Left forelimb (tissue), 1 donor: ENCODE measurements at places on chromosomes 6 and 20.

DNA sequence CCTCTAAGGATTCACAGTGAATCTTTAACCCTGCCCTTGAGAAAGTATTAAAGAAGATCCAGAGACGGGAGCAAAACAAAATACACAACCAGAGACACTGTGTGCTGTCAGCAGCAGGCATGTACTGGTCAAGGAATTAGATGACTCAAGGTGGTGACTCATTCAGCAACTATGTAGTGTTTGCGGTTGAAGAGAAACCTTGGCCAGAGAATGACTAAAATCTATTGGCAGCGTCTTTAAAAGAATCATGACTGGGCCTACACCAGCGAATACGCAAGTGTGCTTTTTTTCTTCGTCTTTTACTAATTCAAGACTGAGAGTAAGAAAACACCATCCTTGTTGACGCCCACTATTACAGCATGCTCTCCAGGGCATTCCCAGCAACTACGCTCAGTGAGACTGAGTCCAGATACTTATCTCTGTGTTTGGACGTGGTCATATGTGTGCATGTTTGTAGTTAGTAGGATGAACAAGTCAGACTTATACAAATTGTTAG, 72.4 kb upstream of the BACH2 start:
- DNase-seq, result no peak

DNA sequence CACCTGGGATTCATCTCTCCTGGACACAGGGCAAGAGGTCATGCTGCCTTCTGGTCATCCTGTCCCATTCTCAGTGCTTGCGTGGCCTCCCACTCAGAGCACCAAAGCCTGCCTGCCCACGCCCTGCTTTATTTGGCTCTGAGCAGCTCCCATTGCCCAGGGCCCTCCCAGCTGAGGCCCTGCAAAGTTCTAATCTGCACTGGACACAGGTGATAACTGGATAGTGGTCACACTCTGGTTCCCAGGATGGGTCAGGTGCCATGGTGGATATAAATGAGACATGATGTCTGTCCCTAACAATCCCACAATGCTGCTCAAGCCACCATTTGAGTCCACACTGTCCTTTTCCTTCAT, 39.5 kb downstream of the CPXM1 start:
- no peak for DNase-seq

DNA sequence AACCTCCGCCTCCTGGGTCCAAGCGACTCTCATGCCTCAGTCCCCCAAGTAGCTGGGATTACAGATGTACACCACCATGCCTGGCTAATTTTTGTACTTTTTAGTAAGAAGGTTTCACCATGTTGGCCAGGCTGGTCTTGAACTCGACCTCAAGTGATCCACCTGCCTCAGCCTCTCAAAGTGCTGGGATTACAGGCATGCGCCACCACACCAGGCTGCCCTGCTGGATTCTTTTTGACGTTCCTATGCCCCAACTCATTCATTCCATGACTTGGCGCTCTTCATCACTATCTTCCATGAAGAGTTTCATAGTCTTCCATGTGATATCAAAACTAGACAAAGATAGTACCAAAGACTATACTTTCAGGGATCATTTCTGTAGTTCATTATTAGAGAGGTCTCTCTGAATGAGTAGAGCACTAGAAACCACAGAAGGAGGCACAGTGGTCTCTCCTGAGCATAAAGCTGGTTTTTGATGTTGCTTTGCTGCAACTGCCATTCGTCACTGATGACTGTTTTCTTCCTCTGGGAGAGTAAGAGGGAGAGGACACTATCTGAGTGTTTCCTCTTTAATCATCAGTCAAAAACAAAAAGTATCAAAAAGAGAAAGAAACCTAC, 23.5 kb downstream of the DNAAF9 start:
- DNase-seq, result no peak

- DNase-seq, result no peak
Measured at GRCh38 chr20:38747495-38748096, 664 bp upstream of the ACTR5 start.

- DNase-seq, result no peak
Measured at GRCh38 chr20:47063407-47063806, 168.8 kb downstream of the EYA2 start.

DNA sequence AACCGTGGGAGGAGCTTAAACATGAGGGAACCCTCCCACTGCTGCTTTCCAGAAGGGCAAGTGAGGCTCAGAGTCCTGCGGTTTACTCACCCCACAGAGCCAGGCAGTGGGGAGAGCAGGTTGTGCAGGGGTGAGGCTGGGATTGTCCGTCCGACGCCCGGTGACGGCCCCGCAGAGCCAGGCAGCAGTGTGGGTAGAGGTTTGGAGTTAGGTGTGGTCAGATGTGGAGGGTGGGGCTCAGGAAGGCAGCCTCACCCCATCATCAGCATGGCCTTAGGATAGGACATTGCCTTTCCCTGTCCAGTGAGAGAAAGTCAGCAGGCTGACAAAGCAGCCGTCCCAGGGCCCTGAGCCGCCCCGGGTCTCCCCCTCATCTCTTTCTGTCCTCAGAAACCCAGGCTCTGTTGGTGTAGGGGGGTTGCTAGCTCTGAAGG, 234.6 kb downstream of the DLL1 start:
- no peak for DNase-seq

- DNase-seq, result no peak
Measured at GRCh38 chr6:56314683-56315523, 67.5 kb upstream of the COL21A1 start.

- DNase-seq, result no peak
Measured at GRCh38 chr6:137487181-137487868, 6.9 kb downstream of the OLIG3 start.

DNA sequence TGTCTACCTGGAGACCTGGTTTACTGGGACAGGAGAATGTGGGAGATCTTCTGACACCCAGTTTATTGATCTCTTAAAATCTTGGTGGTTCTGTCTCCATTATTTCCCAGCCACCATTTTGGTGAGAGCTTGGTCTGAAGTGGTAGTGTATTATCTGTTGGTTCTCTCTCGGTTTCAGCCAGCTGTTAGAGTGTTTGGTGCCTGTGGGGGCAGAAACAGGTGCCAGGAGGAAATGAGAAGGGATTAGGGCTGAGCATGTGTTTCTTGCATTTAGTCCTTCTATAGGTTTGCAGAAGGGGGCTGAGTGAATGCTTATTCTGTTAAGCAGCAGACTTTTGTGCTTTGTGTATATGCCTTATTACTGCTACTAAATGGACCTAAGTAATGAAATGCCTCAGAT, 9.6 kb downstream of the JARID2 start:
- no peak for DNase-seq

DNA sequence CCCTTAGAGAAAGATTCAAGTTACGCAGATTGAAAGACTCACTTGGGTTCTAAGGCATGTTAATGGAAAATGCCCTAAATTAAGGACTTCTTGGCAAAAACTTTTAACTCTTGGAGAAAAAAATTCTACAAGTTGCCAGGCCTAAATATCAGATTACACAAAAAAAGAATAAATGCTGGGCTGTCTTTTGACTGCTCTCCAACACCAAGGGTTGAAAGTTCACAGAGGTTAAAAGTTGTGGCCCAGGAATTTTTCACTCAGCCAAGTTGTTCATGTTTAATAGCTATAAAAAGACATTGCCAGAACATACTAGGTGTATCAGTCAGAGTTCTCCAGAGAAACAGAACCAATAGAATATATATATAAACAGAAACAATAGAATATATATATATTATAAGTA, 268.4 kb upstream of the PRND start:
- no peak for DNase-seq

- peak; percentile 85 for DNase-seq
Measured at GRCh38 chr6:122789182-122790027, at the start of gene SMPDL3A. Gene SMPDL3A, plus strand, starts transcription at chr6:122789258. Its CDS starts 89 bp downstream, at chr6:122789347.

DNA sequence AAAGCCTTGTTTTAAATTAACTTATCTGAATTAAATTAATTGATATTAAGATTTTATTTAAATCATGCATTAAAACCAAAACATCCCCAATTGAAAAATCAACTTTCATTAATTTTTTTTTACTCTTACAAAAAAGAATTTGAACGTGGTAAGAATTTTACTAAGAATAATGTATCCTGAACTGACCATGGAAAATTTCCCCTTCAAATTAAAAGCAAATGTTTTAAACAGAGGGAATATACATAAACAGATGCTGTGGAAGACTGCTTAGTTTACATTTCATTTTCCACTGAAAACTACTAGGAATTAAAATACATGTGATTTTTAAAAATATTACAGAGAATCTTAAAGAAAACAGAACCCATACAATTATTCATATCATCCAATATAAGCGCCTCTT, 2.3 kb downstream of the RNF24 start:
- DNase-seq, result no peak

GRCh38 chr6:167778497-167779128, 48.1 kb upstream of the AFDN start:
- DNase-seq, result peak; percentile 55

DNA sequence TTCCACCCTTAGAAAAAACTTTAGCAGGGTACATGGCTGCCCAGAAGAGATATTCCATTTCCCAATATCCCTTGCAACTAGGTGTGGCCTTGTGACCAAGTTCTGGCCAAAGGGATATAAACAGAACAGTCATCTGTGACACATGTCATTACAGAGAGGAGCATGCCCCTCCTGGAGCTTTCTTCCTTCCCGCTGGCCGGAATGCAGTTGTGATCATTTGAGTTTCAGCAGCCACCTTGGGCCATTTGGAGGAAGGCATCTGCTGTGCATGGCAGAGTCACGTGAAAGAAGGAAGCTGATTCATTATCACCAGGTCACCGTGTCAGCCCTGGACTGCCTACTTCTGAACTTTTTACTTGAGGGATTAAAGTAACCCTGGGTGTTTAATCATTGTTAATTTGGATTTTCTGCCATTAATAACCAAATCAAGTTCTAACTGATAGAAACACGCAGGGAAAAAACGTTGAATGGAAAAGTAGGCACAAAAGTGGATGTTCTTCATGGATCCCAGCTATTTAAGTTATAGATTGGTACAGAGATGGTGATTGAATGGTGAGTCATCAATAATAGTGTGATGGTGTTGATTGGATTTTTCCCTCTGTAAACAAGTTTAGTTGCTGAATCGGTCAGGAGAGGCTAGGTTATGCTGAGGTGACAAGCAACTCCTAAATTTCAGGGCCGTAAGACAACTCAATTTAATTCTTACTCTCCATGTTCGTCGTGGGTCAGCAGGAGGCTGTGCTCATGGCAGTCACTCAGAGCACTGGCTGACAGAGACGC, 80.7 kb upstream of the CCDC167 start:
- DNase-seq, result no peak

DNA sequence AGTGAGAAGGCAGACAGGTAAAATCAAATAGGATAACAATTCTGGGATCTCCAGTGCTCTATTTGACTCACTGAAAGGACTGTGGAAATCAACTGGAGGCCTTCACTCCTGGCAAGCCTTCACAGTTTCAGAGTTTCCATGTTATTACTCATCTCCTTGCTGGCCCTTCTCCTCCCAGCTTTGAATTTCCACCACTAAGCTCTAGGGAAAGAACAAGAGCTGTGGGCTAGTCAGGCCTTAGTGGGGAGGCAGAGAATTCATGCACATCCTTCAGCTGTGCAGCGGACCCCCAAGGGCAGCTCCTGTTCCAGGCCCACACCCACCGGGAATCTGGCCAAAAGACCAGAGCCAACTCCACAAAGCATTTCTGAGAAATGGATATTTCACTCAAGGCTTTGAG, 26.0 kb downstream of the MYLIP start:
- peak; percentile 91 for DNase-seq

DNA sequence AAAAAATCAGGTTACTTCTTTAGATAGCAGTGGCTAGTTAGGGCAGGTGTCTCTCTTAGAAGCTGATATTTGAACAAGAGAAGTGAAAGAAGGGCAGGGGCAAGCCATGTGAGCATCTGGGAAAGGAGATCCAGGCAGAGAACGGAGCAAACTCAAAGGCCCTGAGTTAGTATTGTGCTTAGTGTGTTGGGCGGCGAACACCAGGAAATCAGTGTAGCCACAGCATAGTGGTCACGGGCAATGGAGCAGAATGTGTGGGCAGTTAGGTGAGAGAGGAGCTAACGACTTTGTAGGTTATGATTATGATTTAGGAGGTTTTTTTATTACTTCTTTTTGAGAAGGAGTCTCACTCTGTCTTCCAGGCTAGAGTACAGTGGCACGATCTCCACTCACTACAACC, 229.3 kb downstream of the TMEM242 start:
- no peak for DNase-seq

GRCh38 chr6:7180751-7181150, 73.0 kb downstream of the RREB1 start:
- no peak for DNase-seq

- no peak for DNase-seq
Measured at GRCh38 chr6:45880676-45881075, 135.0 kb downstream of the CLIC5 start.

DNA sequence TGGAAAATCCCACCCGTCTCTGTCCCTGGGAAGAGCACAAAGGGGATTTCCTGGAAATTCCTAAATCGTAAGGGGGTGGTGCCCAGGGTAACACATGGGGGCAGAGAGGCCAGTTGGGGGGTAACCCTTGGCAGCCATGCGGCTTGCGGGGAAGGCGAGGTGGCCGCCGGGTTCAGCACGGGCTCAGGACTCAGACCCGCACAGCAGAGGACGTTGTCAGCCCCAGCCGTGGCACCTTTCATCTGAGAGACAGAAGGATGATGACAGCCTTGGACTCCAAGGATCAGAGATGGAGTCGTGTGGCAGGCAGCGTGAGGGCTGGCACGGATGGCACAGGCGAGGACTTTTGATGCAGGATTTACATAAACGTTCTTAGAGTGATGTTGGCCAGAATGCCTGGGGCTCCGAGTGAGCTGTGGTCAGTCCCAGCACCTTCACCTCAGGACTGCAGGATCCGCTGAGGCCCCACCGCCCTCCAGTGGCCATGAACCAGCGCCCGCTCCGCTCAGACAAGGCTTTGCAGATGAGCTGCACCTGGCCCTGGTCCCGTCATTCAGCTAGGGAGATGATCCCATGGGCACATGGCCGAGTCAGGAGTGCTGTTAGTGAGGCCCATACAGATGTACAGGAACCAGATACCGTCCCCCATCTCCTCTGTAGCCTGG, 190.3 kb downstream of the TAF4 start:
- no peak for DNase-seq

- no peak for DNase-seq
Measured at GRCh38 chr6:158188591-158188990, 20.4 kb downstream of the GTF2H5 start.

DNA sequence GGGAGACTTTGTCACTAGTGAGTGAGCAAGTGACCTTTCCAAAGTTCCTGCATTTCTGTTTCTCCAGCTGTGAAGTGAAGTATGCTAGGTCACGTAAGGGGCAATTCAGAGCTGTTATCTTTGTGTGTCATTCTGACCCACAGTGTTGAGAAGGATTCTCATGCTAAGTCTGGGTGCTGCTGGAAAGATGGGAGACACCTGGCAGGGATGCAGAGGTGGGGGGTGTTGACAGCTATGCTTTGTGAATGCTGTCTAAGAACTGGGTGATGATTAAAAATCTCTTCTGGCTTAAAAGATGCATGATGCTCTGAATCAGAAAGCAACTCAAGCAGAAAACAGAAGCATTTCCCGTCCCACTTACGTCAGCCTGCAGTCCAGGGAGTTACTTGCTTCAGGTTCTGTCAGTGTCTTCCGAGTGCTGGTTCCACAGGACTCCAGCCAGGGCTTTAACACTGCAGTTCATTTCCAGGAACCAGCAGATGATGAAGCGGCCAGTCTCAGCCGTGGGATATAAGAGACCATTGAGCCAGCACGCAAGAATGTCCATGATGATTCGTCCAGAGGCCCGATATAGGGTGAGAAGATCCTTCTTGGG, 30.9 kb upstream of the ASXL1 start:
- no peak for DNase-seq

- DNase-seq, result no peak
Measured at GRCh38 chr6:112296122-112296521, 41.8 kb upstream of the LAMA4 start.
